ENCODE measurements at places on chromosomes 5 and 9. TPM values are rescaled to one million over a fixed set of nuclear protein-coding genes. Genes with fewer than 3 reads are reported as not detected.

- no peak overlapping the region for H3K4me3 ChIP-seq
- H3K4me1 ChIP-seq = peaks cover 28% of the 10 kb centered on the region
- peak; percentile 58 for DNase-seq
- no peaks in the 10 kb centered on the region for H3K36me3 ChIP-seq
- no peaks in the 10 kb centered on the region for H3K27me3 ChIP-seq
Observed at GRCh38 chr5:61277190-61277589, 54.9 kb upstream of the ZSWIM6 start.

DNA sequence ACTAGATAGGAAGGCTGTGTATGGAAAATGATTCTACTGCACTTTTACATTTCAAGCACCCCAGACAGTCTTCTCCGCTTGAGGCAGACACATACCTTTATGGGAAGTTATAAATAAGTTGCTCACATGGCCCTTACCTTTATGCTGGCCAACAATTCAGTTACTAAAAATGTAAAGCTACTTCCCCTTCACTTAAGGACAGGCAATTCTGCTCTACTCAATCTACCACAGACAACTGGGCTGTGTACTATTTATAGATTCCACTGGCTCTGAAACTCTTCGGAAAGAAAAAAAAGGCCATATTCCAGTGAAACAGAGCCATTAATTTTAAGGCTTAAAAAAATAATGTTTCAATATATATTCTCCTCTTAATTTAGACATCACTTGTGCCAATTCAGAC is 59.4 kb downstream of the ELAVL2 start:
- no peaks in the 10 kb centered on the region for H3K36me3 ChIP-seq
- H3K4me1 ChIP-seq = no peaks in the 10 kb centered on the region
- H3K27ac ChIP-seq = no peak overlapping the region
- no peak for DNase-seq

DNA sequence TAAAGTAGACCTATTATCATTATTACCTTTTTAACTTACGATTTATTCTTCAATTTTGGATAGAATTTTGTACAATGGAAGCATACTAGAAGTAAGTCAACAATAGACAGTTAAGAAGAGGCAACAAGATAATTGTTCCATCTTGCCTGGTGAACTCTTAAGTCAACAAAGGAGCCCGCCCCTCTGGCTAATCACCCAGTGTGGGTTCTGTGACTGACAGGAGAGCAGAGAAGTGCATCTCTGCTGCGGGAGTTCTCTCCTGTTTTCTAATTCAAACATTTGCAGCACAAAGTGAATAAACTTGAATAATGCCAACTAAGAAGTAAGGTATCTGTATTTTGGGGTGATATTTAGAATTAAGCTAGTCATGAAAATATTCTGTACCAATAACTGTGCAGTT is 6.7 kb upstream of the ISL1 start:
- peaks cover 30% of the 10 kb centered on the region for H3K27me3 ChIP-seq
- H3K4me3 ChIP-seq = no peak overlapping the region
- H3K27ac ChIP-seq = peak overlapping the region; percentile 97
- peaks cover 16% of the 10 kb centered on the region for H3K4me1 ChIP-seq
- DNase-seq = no peak
- no peaks in the 10 kb centered on the region for H3K36me3 ChIP-seq

- no peak overlapping the region for H3K4me3 ChIP-seq
- DNase-seq = no peak
- peaks cover 4% of the 10 kb centered on the region for H3K4me1 ChIP-seq
- H3K27ac ChIP-seq = no peak overlapping the region
- no peaks in the 10 kb centered on the region for H3K36me3 ChIP-seq
Observed at GRCh38 chr5:164188733-164189148, 683.3 kb downstream of the MAT2B start.

DNA sequence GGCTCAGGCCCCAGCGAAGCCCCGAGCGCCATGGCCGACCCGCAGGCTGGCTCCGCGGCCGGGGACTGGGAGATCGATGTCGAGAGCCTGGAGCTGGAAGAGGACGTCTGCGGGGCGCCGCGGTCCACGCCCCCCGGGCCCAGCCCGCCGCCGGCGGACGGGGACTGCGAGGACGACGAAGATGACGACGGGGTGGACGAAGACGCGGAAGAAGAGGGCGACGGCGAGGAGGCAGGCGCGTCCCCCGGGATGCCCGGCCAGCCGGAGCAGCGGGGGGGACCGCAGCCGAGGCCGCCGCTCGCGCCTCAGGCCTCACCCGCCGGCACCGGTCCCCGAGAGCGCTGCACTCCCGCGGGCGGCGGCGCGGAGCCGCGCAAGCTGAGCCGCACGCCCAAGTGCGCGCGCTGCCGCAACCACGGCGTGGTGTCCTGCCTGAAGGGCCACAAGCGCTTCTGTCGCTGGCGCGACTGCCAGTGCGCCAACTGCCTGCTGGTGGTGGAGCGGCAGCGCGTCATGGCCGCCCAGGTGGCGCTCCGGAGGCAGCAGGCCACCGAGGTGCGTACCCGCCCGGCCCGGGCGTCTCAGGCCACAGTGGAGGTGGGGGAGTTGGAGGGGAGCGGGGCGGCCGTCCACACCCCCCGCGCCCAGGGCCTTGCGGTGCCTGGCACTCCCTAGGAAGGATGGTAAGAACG is 1.6 kb downstream of the DMRT2 start:
- peak overlapping the region; percentile 43 for H3K4me3 ChIP-seq
- peaks cover 100% of the 10 kb centered on the region for H3K27me3 ChIP-seq
- peak; percentile 38 for DNase-seq
- H3K36me3 ChIP-seq = no peaks in the 10 kb centered on the region
- peaks cover 56% of the 10 kb centered on the region for H3K4me1 ChIP-seq

GPX3 gene
- 232 TPM for polyA plus RNA-seq

UAP1L1 gene
- 4.1 TPM for polyA plus RNA-seq

PIP5K1B gene
- 27.2 TPM for polyA plus RNA-seq
